ENCODE measurements at places on chromosomes 3 and 15. TPM values are rescaled to one million over a fixed set of nuclear protein-coding genes. Genes with fewer than 3 reads are reported as not detected.

Gene CORO2B
- not detected for total RNA-seq

- no peak for DNase-seq
Observed at GRCh38 chr3:119085070-119085439, 50.4 kb upstream of the IGSF11 start.

Gene SLC22A14
- total RNA-seq: not detected

Gene ABCF3
- 70.8 TPM for total RNA-seq

Gene TNFSF10
- total RNA-seq: 38.2 TPM

- DNase-seq: no peak
Observed at GRCh38 chr3:189229196-189229828, 57.5 kb downstream of the TPRG1 start.

GRCh38 chr3:193970773-193971206, 165.2 kb upstream of the HES1 start:
- DNase-seq: no peak

DNA sequence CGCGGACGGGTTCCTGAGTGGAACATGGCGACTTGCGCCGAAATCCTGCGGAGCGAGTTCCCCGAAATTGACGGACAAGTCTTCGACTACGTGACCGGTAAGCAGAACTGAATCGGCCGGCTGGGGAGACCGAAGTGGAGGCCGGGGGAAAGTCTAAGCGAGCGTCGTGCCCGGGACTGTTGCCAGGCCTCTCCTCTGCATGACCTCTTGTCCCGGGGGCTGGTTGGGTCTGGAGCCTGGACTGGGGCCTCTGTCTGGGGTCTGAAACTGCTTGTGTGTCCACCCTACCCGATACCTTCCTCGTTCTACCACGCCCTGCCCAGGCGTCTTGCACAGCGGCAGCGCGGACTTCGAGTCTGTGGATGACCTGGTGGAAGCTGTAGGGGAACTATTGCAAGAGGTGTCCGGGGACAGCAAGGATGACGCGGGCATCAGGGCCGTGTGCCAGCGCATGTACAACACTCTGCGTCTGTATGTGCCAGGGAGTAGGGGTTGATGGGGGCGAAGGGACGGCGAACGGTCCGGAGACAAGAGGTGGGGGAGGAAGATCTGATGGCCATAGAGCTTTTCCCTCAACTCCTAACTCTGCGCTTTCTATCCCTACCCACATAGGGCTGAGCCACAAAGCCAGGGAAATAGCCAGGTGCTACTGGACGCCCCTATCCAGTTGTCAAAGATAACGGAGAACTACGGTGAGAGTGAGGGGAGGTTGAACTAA, at the start of gene ABCF3:
ABCF3 (plus strand) TSS at position 16 of the 718 bp plus-strand sequence; CDS start at position 25, 9 bp downstream.
- DNase-seq: no peak

- DNase-seq: no peak
Observed at GRCh38 chr15:66251065-66251789, 2.3 kb downstream of the MEGF11 start.

DNA sequence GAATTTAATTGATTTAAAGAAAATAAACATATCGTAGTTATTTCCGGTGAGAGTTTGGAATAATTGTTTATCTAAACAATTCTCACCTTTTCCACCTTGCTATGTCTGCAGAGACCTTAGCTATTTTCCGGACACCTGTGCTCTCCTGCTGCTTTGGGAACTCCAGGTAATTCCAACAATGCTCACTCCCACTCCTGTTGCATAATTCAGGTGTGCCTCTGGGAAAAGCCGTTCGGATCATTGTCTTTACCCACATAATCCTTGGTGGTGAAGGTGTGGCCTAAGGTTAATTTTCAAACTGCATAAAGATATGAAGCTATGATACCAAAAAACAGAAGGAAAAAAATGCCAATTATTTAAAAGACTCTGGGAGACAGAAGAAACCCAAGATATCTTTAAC, 59.4 kb downstream of the LDHAL6B start:
- DNase-seq: no peak

Gene DUOXA2
- total RNA-seq: not detected

Measured in CD8-positive, alpha-beta memory T cell (primary cell).